ENCODE measurements at places on chromosomes 16 and 17. TPM values are rescaled to one million over a fixed set of nuclear protein-coding genes. Genes with fewer than 3 reads are reported as not detected.

DNA sequence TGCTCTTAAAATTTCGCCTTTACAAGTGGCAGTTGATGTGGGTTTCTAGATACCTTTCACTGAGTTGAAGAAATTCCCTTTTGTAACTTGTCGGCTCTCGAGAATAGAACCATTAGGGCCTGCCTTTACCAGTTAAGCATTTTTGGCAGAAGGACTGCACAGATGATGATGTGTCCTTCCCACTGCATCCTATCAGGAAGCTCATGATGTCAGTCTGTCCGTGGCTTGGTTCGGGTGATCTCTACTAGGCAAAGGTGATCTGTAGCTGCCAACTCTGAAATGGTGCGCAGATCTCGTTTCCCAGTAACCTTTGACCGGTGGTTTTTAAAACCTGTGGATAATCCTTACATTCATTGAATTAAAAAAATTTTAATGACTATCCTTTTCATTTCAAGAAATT lies 49.7 kb downstream of the ZNRF1 start:
- no peak for DNase-seq
- peaks cover 28% of the 10 kb centered on the region for H3K4me1 ChIP-seq
- no peak overlapping the region for H3K27ac ChIP-seq

- H3K27me3 ChIP-seq, result peaks cover 13% of the 10 kb centered on the region
- DNase-seq, result no peak
- H3K27ac ChIP-seq, result no peak overlapping the region
- H3K36me3 ChIP-seq, result no peaks in the 10 kb centered on the region
Observed at GRCh38 chr16:19853742-19854542, 30.7 kb downstream of the GPRC5B start.

GRCh38 chr16:70302745-70303144 lies 3.8 kb downstream of the DDX19B start:
- H3K4me1 ChIP-seq, result peaks cover 38% of the 10 kb centered on the region
- H3K27me3 ChIP-seq, result 0 out of 2 replicates have a peak, but pooled peaks cover 3% of the 10 kb centered on the region
- H3K4me3 ChIP-seq, result no peak overlapping the region
- H3K36me3 ChIP-seq, result peaks cover 35% of the 10 kb centered on the region
- no peak for DNase-seq

AXIN2 gene
- 0.45 TPM for total RNA-seq

GRCh38 chr17:71395901-71396300 lies 724.9 kb upstream of the SOX9 start:
- no peak overlapping the region for H3K27ac ChIP-seq
- no peaks in the 10 kb centered on the region for H3K27me3 ChIP-seq
- H3K4me3 ChIP-seq, result no peak overlapping the region
- DNase-seq, result no peak
- peaks cover 13% of the 10 kb centered on the region for H3K4me1 ChIP-seq

GRCh38 chr17:21678393-21679081 lies 13.8 kb upstream of the KCNJ18 start:
- H3K4me1 ChIP-seq, result no peaks in the 10 kb centered on the region
- H3K27ac ChIP-seq, result no peak overlapping the region
- no peak for DNase-seq

- H3K27me3 ChIP-seq, result peaks cover 1% of the 10 kb centered on the region
- no peaks in the 10 kb centered on the region for H3K4me1 ChIP-seq
- no peak overlapping the region for H3K27ac ChIP-seq
- no peak for DNase-seq
- H3K36me3 ChIP-seq, result no peaks in the 10 kb centered on the region
Observed at GRCh38 chr16:55144651-55145050, 179.4 kb upstream of the IRX6 start.

GRCh38 chr16:68902003-68902968 lies 59.0 kb downstream of the TANGO6 start:
- H3K27ac ChIP-seq, result peak overlapping the region; percentile 55
- H3K27me3 ChIP-seq, result no peaks in the 10 kb centered on the region
- peaks cover 11% of the 10 kb centered on the region for H3K4me1 ChIP-seq

- DNase-seq, result no peak
- no peak overlapping the region for H3K4me3 ChIP-seq
- no peaks in the 10 kb centered on the region for H3K36me3 ChIP-seq
- H3K27me3 ChIP-seq, result no peaks in the 10 kb centered on the region
- peak overlapping the region; percentile 1 for H3K27ac ChIP-seq
Observed at GRCh38 chr17:16398270-16399267, 16.8 kb upstream of the TRPV2 start.
